ENCODE measurements at places on chromosomes 3 and 15.

DNA sequence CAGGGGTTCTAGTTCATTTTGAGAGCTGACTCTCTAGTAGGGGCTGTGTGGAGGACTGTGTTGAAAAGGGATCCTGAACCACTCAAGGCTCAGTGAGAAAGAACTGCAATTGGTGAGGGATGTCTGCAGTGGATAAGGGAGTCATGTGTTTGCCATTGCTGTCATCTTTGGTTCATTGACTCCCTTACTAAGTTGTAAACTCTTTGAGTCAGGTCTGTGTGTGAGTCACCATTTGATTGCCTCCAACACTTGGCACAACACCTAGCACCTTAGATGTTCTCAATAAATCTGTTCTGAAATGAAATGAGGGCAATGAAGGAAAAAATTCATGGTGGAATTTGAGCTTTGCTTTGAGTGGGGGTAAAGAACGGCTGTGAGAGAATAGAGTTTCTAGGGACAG is 51.7 kb downstream of the PLS1 start:
- no peak for DNase-seq

DNA sequence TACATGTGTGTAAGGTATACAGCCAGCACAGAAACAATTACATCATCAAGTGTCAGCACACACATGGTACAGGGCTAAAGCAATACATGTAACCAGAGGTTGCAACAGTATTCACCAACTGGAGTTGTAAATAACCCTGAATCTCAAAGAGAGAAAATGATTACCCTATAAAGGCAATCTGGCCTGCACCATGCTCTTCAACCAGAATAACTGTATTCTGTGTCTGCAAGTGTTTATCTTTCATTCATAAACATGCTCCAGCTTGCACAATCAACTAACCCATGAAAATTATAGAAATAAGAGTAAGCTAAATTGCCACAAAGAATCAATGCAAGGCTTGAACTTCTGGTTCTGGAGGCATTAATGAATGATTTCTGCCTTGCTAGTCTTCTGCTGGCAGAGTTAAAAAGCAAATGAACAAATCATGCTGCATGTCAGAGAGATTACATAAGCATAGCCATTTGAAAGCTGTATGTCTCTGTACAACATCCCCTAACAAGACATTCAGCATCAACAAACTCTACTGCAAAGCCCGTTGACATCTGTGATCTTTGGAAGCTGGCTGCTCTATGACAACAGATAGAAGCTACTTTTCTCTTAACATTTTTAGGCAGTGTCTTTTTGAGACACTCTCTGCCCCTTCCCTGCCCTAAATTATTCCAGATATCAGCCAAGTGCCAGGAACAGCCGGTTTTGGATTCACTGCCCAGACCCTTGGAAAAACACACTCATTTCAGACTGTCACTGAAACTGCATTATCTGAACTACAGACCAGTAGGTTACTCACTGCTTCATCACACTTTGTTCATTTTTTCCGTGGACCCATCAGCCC is 871.0 kb downstream of the OTOL1 start:
- no peak for DNase-seq

DNA sequence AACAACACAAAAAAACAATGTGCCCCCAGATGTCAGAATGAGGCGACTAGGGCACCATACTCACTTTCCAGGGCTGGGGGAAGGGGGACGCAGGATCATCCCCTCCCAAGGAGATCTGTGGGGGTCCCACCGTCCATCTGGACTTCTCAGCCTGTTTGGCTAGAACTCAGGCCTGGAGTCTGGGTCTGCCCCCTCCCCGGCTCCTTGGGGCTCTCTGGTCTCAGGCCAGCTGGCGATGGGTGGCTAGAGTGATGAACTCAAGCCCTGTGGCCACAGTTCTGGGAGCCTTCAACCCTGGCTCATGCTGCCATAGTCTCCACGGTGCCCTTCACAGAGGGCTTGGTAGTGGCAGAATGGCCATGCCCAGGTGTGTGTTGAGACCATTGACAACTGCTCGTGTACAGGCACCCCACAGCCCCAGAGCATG is 13.6 kb downstream of the ZBTB47 start:
- no peak for DNase-seq

DNA sequence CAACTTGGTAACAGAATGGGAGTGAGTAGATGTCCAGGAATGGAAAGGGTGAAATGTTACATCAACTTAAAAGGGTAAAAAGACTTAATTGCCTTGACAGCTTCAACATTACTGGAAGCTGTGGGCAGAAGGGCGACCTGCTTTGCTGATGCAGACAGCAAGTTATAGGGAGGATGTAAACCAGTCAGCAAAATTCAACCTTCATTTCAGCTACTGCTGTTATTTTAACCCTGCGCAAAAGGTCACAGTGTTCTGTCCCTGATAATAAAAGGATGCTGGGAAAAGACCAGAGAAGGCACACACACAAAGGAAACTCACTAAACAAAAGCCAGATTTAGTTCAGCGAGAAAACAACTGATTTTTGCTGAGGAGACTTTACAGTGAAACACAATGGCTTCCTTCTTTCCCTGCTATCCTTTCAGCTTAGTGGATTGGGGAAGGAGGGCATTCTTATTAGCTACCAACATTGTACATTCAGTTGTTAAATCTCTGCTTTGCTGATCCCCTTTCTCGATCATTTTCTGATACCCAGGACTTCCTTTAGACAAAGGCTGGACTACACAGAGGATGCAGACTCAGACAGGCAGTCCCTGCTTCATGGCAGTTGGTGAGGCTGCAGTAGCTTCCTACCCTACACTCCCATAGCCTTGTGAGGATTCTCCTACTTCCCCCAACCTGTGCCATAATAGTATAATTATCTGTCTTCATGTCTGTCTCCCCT is 62.0 kb downstream of the P3H2 start:
- DNase-seq = no peak

- DNase-seq = no peak
Observed at GRCh38 chr3:178785961-178786360, 249.7 kb downstream of the KCNMB2 start.

GRCh38 chr3:69368129-69368741 is 17.7 kb downstream of the FRMD4B start:
- no peak for DNase-seq

DNA sequence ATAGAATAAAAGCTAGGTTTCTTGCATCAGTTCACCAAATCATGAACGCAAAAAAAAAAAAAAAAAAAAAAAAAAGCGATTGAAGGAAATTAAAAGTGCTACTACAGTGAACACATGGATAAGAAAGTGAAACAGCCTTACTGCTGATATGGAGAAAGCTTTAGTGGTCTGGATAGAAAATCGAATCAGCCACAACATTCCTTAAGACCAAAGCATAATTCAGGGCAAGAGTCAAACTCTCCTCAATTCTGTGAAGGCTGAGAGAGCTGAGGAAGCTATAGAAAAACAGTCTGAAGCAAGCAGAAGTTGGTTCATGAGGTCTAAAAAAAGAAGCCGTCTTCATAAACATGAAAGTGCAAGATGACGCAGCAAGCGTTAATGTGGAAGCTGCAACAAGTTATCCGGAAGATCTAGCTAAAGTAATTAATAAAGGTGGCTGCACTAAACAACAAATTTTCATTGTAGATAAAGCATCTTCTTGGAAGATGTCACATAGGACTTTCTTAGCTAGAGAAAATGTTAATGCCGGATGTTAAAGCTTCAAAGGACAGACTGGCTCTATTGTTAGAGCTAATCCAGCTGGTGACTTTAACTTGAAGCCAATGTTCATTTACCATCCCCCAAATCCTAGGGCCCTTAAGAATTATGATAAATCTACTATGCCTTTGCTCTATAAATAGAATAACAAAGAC is 19.2 kb downstream of the P3H2 start:
- DNase-seq = no peak

GRCh38 chr3:120524171-120524923 is 71.8 kb upstream of the NDUFB4 start:
- DNase-seq = no peak

Data from thyroid gland (tissue), 4 donors.